ENCODE measurements at places on chromosomes 16 and 17.

DNA sequence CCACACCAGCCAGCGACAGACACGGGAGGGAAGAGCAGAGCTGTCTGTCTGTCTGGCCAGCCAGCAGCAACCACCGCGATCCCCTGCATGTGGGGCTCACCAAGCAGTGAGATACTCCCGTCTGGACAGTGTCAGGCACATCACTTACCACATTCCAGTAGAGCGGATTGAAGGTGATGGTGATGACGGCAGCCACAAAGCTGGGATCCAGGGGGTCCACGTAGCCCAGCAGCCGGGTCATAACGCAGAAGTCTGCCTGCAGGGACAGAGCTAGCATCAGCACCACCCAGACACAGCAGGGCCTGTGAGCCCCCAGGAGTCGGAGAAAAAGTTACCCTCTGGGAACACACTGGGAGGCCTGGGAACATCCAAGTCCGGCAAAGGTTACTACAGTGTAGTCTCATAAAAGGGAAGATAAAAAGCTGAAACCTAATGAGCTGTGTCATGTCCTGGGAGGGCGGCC lies 14.7 kb downstream of the PEMT start:
- no peak for DNase-seq

GRCh38 chr17:49890852-49891251 lies 43.0 kb upstream of the TAC4 start:
- DNase-seq: no peak

DNA sequence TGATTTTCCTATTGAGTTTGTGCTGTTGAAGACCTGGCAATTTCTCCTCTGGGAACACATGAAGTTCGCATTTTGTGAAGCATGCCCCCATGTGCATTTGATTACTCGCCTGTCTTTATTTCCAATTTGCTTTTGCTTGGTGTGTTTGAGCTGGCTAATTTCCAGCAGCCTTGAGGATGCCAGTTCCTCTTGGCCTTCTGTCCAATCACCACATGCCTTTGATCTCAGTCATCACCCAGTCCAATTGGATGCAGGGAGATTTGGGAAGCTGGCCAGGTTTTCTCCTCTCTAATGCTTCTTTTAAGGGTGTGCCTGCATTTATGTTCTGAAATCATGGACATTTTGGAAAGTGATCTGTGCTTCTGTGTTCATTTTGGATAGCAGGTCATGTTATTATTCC lies 3.8 kb upstream of the TMEM100 start:
- DNase-seq: peak; percentile 20

DNA sequence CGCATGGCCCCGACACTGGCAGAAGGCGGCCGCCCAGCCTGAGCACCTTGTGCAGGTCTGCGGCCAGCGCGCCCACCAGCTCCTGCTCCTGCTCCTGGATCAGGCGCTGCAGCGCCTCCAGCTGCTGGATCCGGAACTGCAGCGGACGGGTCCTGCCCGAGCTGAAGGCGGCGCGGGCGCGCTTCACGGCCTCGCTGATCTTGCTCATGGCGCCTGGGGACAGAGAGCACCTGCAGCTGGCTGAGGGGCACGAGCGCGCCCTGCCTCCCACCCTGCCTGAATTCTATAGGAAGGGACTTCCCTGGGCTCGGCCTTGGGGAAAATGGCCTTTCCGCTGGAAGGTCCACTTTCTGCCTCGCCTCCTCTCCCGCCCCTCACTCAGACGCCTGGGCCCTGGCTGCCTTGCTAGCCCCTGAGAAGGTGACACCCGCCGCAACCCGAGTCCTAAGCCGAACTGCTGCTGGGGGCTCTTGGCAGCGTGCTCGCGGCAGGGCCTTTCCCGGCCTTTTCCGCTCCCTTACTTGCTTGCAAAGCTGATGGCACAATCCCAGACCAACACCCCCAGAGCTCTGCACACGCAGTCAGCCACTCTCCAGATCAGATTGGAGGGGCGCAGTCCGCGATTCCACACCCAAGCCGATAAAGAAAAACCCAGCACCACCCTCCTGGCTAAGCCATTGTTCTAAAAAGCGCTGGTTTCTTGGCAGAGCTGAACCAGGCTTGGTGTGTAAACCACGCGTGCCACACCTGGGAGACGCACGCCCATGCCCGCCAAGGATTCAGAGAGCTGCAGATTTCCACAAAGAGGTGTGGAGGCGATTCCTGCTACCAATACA lies 3.0 kb downstream of the ALDH3A1 start:
- DNase-seq: peak; percentile 28

DNA sequence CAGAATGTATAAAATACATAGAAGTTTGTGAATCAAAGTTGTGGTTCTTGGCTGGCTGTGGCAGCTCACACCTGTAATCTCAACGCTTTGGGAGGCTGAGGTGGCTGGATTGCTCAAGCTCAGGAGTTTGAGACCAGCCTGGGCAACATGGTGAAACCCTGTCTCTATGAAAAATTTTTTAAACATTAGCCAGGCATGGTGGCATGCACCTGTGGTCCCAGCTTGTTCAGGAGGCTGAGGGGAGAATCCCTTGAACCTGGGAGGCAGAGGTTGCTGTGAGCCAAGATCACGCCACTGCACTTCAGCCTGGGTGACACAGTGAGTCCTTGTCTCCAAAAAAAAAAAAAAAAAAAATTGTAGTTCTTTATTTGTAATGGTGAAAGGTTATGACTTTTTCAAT lies 13.8 kb upstream of the APPBP2 start:
- DNase-seq: no peak

GRCh38 chr16:47311738-47312505 lies 148.9 kb downstream of the ITFG1 start:
- peak; percentile 46 for DNase-seq

DNA sequence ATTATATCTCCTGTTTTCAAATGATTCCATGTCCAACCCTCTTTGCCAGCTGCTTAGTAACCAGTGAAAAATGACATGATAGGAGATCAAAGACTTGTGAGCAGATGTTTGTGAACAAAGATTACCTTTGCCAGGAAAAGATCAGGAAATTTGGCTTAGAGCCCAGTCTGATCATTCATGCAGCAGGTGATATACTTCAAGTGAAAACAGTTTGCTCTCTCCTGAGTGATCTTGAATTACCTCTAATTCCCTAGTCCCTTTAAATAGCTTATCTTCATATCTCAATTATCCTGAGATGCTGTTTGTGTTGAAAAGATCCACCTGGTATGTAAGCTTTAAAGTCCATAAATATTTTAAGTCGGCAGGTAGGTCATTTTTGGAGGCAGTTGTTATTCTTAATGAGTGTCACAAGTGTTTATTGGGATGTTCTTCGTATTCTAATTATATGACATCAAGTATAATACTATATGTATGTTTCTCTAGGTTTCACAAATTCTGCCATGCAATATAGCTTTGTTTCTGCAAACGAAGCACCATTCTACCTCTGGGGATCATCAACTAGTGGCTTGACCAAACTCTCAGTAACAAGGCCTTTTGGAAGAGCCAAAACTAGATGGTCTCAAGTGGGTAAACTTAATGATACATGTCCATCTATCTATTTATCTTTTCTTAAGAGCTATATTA lies 13.2 kb upstream of the VPS35L start:
- DNase-seq: peak; percentile 98

- no peak for DNase-seq
These were observed 3.3 kb downstream of the SLC6A4 start for GRCh38 chr17:30232015-30232823.

- DNase-seq: peak; percentile 90
These were observed 55.1 kb upstream of the MNT start for GRCh38 chr17:2455956-2456355.

- no peak for DNase-seq
These were observed 79.8 kb downstream of the ENGASE start for GRCh38 chr17:79154446-79154845.

DNA sequence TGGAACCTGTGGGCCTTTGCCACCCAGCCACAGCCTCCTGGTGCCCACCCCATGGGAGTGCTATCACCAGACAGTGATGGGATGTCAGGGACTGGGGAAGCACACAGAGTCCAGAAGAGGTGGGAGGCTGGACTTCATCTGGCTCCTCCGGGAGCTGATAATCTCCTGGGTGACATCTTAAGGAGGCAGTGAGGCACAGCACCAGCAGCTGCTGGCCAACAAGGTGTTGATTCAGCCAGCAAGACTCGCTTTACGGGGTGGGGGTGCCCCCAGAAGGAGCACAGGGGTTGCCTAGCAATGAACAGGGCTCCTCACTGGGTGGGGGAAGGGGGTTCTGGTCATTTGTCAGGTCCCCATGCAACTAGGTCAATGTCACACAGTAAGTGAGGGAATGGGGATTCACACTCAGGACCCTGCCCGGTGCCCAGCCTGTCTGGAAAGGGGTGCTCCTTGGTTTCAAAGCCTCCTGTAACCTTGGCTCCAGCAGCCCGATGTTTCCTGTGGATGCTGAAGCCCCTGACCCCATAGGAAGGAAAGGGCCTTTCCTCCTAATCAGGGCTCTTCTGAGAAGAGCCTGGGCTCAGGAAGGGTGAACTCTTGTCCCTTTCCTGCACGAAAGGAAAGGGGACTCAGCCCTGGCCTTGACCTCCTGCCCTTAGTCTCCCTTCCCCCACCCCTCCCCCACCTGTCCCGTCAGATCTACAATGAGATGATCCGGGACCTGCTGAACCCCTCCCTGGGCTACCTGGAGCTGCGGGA lies 17.7 kb downstream of the KIF19 start:
- peak; percentile 53 for DNase-seq

DNA sequence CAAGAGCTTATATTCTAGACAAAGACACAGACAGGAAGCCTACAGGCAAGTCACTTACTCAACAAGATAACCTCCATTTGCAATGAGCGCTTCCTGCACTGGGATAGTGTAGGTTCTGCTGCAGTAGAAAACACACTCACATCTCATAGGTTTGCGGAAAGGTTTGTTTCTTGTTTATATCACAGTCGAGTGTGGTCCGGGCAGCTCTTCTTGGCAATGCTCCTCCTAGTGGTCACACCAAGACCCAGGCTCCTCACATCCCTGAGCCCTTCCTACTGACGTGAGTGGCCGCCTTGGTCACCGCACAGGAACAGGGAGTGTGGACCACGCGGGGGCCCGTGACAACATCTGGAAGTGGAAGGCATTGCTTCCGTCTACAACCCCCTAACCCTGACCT lies 48.0 kb upstream of the RBFOX3 start:
- no peak for DNase-seq

GRCh38 chr16:64695684-64696083 lies 426.2 kb downstream of the CDH11 start:
- no peak for DNase-seq

- DNase-seq: no peak
These were observed 125.6 kb downstream of the GAS7 start for GRCh38 chr17:10072556-10073425.

DNA sequence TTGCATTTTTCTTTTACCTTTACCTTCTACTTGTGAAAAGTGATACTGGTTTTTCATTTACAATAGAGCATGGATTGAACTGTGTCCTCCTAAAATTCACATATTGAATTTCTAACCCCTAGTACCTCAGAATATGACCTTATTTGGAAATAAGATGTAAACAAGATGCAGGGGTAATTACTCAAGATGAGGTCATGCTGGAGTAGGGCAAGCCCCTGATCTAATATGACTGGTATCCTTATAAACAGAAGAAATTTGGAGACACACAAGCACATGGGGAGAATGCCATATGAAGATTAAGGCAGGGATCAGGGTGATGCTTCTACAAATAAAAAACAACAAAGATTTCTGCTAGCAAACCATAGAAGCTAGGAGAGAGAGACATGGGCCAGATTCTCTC lies 12.2 kb downstream of the MYH13 start:
- no peak for DNase-seq

DNA sequence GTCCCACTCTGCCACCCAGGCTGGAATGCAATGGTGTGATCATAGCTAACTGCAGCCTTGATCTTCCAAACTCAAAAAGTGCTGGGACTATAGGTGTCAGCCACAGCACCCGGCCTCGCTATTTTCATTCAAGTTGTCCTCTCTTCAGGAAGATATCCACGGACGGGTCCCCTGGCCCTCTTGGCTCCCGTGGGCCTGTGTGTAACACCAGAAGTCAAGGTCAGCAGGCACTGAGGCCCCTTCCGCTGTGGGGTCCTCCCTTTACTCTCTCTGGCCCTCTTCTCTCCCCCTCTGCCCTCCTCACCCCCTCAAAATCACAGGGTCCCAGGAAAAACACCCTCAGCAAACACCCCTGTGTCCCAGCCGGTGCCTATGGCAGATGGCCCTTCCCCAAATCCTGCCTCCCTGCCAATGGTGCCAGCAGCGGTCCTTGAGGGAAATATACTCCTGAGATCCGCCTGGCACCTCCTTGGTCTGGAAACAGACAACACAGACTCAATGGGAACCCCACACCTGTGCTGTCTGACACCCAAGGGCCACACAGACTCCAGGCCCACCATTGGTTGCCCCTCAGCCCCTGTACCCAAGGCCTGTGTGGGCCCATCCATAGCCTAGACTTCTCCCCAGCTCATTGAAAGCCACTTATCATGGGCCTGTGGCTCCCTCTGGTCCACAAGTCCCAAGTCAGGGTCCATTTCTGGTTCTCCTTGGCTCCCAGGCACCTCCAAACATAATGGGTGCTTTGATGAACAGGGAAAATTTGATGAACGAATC lies 221.5 kb downstream of the ZNF423 start:
- no peak for DNase-seq

- no peak for DNase-seq
These were observed 349.2 kb upstream of the HSBP1 start for GRCh38 chr16:83458612-83459011.

GRCh38 chr17:80441133-80441578 lies 26.2 kb downstream of the ENDOV start:
- DNase-seq: peak; percentile 97

DNA sequence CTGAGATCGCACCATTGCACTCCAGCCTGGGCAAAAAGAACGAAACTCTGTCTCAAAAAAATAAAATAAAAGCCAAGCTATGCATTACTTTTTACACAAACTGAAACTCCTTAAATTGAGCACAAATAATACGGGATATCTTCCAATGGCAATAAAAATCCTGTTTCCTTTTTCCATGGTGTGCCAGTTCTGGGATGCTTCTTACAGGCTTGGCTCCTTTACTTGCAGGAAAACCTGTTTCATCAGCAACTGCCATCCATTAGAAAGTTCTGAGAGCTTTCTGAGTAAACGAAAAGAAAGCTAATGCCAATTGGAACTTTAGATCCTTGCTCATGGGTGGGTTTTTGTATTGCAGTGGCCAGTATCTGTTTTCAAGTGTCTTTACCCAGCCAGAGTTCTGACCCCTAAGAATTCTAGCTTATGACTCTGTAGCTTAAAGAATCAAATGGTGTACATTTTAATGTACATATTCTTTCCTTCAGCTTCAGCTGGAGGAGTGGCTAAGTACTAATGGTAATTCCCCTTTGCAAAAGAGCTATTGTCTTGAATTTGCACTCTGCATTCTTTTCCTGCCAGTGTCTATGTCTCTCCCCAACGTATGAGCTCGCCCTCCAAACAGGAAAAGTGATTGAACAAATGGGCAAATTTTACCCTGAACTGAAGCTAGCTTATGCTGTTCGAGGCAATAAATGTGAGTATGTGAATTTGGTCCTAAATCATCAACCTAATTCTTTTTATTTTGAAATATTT lies 21.5 kb upstream of the DDX19A start:
- no peak for DNase-seq

All from NCI-H2171 treated with DMSO at 0.1 percent for 48 hours (cell line).